ENCODE measurements at places on chromosomes 12 and 14. TPM values are rescaled to one million over a fixed set of nuclear protein-coding genes. Genes with fewer than 3 reads are reported as not detected.
A peak's percentile ranks its signal among the peaks of the same experiment; 100 is the strongest.

DNA sequence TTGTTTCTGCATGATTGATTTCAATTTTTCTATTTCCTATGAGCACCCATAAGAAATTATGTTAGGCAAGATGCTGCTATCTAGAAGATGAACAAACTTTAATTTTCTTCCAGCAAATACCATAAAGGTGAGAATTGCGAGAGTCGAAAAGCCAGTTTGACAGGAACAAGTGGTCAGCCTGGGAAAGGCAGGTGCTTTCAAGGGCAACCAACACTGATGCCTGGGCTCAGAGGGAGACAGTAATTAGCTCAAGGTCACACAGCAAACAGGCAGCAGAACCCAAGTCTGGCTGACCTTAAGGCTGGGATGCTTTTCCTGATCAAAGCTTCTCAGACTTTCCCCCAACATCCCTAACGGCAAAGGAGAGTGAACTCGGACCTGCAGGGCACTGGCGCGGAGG, 6.8 kb upstream of the OTUB2 start:
- no peaks in the 10 kb centered on the region for H3K27me3 ChIP-seq
- no peaks in the 10 kb centered on the region for H3K4me1 ChIP-seq
- no peaks in the 10 kb centered on the region for H3K36me3 ChIP-seq
- H3K27ac ChIP-seq: no peak overlapping the region
- no peak overlapping the region for H3K4me3 ChIP-seq
- DNase-seq: no peak

DNA sequence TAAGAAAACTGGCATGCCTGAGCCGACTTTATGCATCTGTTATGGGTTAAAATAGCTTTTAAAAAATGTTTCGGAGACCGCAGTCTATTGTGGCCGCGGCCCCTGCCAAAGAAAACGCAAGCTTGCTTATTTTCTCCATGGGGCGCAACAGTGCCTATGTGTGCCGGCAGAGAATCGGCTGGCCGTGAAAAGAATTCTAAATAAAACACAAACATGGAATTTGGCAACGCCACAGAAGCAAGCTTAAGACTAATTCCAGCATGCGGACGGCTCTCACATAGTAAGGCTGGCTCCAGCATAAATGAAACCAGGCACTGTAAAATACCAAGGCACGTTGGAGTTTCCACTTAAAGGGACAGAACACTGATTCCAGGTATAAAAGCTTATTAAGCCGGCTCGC, 56.7 kb downstream of the BCL11B start:
- no peak overlapping the region for H3K27ac ChIP-seq
- H3K36me3 ChIP-seq: no peaks in the 10 kb centered on the region
- DNase-seq: no peak
- H3K4me1 ChIP-seq: no peaks in the 10 kb centered on the region

DNA sequence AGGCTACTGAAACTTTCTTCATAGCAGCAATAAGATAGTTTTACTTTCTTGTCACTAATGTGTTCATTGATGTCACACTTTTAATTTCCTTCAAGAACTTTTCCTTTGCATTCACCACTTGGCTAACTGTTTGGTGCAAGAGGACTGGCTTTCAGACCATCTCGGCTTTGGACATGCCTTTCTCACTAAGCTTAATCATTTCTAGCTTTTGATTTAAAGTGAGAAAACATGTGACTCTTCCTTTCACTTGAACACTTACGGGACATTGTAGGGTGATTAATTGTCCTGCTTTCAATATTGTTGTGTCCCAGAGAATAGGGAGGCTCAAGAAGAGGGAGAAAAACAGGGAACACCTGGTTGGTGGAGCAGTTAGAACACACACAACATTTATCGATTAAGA, 41.9 kb downstream of the IFNG start:
- no peak for DNase-seq
- no peaks in the 10 kb centered on the region for H3K27me3 ChIP-seq
- H3K4me1 ChIP-seq: peaks cover 5% of the 10 kb centered on the region
- no peak overlapping the region for H3K27ac ChIP-seq

- H3K27ac ChIP-seq: no peak overlapping the region
- no peaks in the 10 kb centered on the region for H3K36me3 ChIP-seq
- H3K4me3 ChIP-seq: no peak overlapping the region
- DNase-seq: no peak
- no peaks in the 10 kb centered on the region for H3K4me1 ChIP-seq
Observed at GRCh38 chr14:89720076-89720687, 234.3 kb downstream of the EFCAB11 start.

DNA sequence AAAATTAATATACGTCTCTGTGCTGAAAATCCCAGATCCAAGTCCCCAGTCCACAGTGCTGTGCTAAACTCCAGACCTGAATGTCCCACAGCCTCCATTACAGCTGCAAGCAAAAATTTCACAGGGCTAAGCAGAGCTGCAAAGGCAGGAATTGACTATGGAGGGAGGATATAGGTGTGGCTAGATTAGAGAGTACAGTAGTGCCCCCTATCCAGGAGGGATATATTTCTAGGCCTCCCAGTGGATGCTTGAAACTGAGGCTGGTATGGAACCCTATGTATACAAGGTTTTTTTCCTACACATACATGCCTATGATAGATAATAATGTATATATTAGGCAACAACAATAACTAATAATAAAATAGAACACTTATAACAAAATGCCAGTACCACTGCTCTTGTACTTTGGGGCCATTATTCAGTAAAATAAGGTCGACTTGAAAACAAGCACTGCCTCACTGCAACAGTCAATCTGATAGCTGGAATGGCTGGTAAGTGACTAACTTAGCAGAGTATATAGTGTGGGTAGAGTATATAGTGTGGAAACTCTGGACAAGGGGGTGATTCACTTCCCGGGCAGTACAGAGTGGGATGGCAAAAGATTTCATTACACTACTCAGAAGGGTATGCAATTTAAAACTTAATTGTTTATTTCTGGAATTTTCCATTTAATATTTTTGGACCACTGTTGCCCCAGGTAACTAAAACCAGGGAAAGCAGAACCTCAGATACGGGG, 82.7 kb downstream of the C14orf132 start:
- no peaks in the 10 kb centered on the region for H3K36me3 ChIP-seq
- no peaks in the 10 kb centered on the region for H3K27me3 ChIP-seq
- peaks cover 21% of the 10 kb centered on the region for H3K4me1 ChIP-seq
- no peak for DNase-seq

- H3K4me3 ChIP-seq: no peak overlapping the region
- no peak for DNase-seq
- no peak overlapping the region for H3K27ac ChIP-seq
- H3K36me3 ChIP-seq: no peaks in the 10 kb centered on the region
Observed at GRCh38 chr12:125136702-125137101, 71.5 kb downstream of the AACS start.

The DDHD1 gene
- 66.1 TPM for total RNA-seq

DNA sequence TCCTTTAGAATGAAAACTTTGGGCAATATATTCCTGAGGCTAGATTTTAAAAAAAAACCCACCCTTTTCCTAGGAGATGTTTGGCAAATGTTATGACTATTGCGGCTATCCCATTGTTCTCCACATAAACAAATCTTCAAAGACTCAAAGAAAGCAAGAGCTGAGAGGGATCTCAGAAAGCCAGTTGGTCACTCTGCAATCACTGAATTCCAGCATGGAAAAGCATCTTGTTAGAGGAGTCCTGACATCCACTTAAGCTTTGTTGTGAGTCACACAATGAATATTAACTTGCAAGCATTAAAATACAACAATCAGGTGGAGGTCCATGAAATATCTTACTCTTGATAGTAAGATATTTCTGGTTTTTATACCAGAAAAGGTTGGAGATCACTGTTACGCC, 11.0 kb upstream of the PTPRB start:
- H3K36me3 ChIP-seq: no peaks in the 10 kb centered on the region
- no peaks in the 10 kb centered on the region for H3K4me1 ChIP-seq
- no peaks in the 10 kb centered on the region for H3K27me3 ChIP-seq
- H3K27ac ChIP-seq: no peak overlapping the region
- no peak overlapping the region for H3K4me3 ChIP-seq

GRCh38 chr12:111842556-111843396, 748 bp downstream of the MAPKAPK5 start:
- H3K4me3 ChIP-seq: peak overlapping the region; percentile 88
- no peaks in the 10 kb centered on the region for H3K27me3 ChIP-seq
- peaks cover 34% of the 10 kb centered on the region for H3K36me3 ChIP-seq

The KCNJ8 gene
- not detected for total RNA-seq

DNA sequence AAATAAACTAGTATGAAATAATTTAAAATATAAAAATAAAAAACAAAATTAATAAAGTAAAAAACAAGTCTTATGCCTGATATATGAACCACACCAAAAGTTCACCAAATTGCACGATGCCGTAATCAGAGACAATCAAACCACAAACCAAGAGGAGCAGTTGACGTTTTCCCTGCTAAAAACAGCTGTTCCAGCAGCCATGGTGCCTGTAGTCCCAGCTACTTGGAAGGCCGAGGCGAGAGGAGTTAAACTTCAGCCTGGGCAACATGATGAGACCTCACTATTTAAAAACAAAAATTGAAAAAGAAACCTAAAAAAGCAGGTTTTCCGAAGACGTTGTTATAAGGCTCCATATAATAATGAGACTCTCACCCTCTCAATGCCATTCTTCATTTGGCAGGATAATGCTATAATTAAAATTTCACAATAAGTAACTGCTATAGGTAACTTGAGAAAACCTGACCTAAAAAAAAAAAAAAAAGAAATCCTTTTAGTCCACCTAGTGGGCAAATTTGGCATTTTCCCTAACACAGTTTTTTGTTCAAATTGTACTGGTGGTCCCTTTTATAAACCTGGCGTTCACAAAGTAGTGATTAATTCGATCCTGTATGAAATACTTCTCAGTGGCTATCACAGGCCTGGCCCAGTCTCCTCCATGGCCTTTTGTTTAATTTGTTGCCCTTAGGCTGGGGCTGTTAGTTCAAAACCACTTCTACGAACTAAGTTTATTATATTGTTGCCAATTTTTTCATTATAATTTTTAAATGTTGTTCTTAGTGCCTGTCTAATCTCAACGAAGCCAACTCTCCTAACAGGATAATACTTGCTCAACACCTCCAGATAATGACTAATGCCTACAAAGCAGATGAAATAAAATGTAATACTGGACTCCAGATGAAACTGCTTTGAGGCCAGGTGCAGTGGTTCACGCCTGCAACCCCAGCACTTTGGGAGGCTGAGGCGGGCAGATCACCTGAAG, 62.1 kb downstream of the TNFAIP2 start:
- H3K4me3 ChIP-seq: no peak overlapping the region
- H3K36me3 ChIP-seq: no peaks in the 10 kb centered on the region
- H3K4me1 ChIP-seq: no peaks in the 10 kb centered on the region
- no peaks in the 10 kb centered on the region for H3K27me3 ChIP-seq

The SLC25A47 gene
- not detected for total RNA-seq

The FOXG1 gene
- not detected for total RNA-seq

The GPRC5D gene
- total RNA-seq: not detected

GRCh38 chr14:90511252-90511651, 114.4 kb downstream of the CALM1 start:
- no peaks in the 10 kb centered on the region for H3K4me1 ChIP-seq
- no peaks in the 10 kb centered on the region for H3K36me3 ChIP-seq
- no peaks in the 10 kb centered on the region for H3K27me3 ChIP-seq
- no peak for DNase-seq

GRCh38 chr12:43338848-43339526, 213.0 kb downstream of the ADAMTS20 start:
- H3K27ac ChIP-seq: no peak overlapping the region
- H3K4me3 ChIP-seq: no peak overlapping the region
- H3K36me3 ChIP-seq: no peaks in the 10 kb centered on the region
- no peaks in the 10 kb centered on the region for H3K27me3 ChIP-seq

The ANKLE2 gene
- 47.9 TPM for total RNA-seq

The SYNDIG1L gene
- not detected for total RNA-seq

GRCh38 chr12:81005606-81006005, 67.9 kb upstream of the LIN7A start:
- no peak overlapping the region for H3K27ac ChIP-seq
- no peak for DNase-seq
- H3K4me3 ChIP-seq: no peak overlapping the region
- H3K4me1 ChIP-seq: no peaks in the 10 kb centered on the region
- H3K27me3 ChIP-seq: no peaks in the 10 kb centered on the region
- no peaks in the 10 kb centered on the region for H3K36me3 ChIP-seq

GRCh38 chr12:128267651-128268378, 845 bp downstream of the TMEM132C start:
- no peaks in the 10 kb centered on the region for H3K36me3 ChIP-seq
- no peak overlapping the region for H3K27ac ChIP-seq
- no peak overlapping the region for H3K4me3 ChIP-seq
- no peak for DNase-seq
- no peaks in the 10 kb centered on the region for H3K27me3 ChIP-seq
- no peaks in the 10 kb centered on the region for H3K4me1 ChIP-seq

The OR10AD1 gene
- not detected for total RNA-seq

- H3K36me3 ChIP-seq: no peaks in the 10 kb centered on the region
- DNase-seq: no peak
- H3K4me1 ChIP-seq: no peaks in the 10 kb centered on the region
- no peak overlapping the region for H3K4me3 ChIP-seq
- no peak overlapping the region for H3K27ac ChIP-seq
- no peaks in the 10 kb centered on the region for H3K27me3 ChIP-seq
Observed at GRCh38 chr12:27936196-27936595, 36.3 kb downstream of the PTHLH start.

DNA sequence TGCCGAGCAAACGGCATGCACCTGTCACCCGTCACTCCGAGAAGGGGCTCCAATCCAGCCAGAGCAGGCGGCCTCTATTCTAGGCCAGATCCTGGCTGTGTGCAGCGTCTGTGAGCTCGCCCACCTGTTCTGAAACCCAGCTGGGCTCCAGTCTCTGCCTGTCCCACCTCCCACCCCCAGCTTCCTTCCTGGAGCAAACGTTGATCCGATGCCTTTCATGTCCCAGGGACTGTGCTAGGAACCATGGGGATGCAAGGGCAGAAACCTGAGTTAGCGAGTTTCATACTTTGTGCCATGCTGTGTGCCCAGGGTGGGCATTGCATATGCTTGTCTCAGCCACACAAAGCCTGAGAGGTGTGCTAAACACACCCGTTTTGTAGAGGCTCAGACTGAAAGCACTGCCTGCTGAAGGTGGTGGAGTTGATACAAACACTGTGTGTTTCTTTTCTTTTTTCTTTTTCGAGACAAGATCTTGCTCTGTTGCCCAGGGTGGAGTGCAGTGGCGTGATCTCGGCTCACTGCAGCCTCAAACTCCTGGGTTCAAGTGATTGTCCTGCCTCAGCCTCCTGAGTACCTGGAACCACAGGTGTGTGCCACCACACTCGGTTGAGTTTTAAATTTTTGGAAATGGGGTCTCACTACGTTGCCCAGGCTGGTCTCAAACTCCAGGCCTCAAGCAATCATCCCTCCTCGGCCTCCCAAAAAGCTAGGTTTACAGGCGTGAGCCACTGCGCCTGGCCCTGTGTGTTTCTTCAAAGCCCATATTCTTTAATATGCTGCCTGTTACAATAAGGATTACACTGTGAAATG, 84.1 kb upstream of the MED13L start:
- DNase-seq: no peak
- no peaks in the 10 kb centered on the region for H3K4me1 ChIP-seq
- H3K4me3 ChIP-seq: no peak overlapping the region
- no peaks in the 10 kb centered on the region for H3K27me3 ChIP-seq
- H3K36me3 ChIP-seq: no peaks in the 10 kb centered on the region
- H3K27ac ChIP-seq: no peak overlapping the region

GRCh38 chr12:71551529-71551928, 111.9 kb downstream of the LGR5 start:
- DNase-seq: no peak
- H3K36me3 ChIP-seq: no peaks in the 10 kb centered on the region
- H3K27me3 ChIP-seq: no peaks in the 10 kb centered on the region
- no peak overlapping the region for H3K4me3 ChIP-seq
- no peaks in the 10 kb centered on the region for H3K4me1 ChIP-seq

The MAGOHB gene
- 55.4 TPM for total RNA-seq

The TMTC1 gene
- not detected for total RNA-seq

- H3K27ac ChIP-seq: peak overlapping the region; percentile 97
- peaks cover 57% of the 10 kb centered on the region for H3K4me1 ChIP-seq
- H3K4me3 ChIP-seq: peak overlapping the region; percentile 91
- H3K36me3 ChIP-seq: peaks cover 29% of the 10 kb centered on the region
Observed at GRCh38 chr14:104927432-104927816, 2.7 kb downstream of the PLD4 start.

Measured in Karpas-422 (cell line).